ENCODE measurements at places on chromosomes 2 and 18.

- DNase-seq: no peak
These were observed 45.3 kb upstream of the IL1R2 start for GRCh38 chr2:101946372-101947039.

- no peak for DNase-seq
These were observed 136.4 kb upstream of the PIK3C3 start for GRCh38 chr18:41818381-41819355.

DNA sequence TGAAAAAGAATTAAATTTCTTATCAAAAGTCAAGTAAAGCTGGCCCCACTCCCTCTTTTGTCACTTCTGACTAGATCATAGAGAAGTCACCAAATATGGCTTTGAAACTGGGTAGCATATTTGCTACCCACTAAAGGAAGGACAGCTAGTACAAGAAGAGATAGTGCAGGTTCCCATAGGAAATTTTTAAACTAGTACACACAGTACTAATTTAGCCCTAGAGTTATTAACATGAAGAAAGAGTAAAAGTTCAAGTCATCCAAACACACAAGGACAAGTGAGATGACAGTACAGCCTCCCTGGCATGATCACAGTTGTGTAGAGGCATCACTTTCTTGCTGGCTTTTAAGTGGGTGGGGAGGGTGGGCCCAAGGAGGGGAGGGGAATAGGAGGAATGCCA lies 100.9 kb downstream of the IRS1 start:
- no peak for DNase-seq

GRCh38 chr2:5437375-5437774 lies 254.8 kb upstream of the SOX11 start:
- DNase-seq: no peak

GRCh38 chr2:47145466-47145865 lies 9.6 kb downstream of the STPG4 start:
- DNase-seq: no peak

- no peak for DNase-seq
These were observed 8.5 kb downstream of the PRELID3A start for GRCh38 chr18:12416098-12416729.

DNA sequence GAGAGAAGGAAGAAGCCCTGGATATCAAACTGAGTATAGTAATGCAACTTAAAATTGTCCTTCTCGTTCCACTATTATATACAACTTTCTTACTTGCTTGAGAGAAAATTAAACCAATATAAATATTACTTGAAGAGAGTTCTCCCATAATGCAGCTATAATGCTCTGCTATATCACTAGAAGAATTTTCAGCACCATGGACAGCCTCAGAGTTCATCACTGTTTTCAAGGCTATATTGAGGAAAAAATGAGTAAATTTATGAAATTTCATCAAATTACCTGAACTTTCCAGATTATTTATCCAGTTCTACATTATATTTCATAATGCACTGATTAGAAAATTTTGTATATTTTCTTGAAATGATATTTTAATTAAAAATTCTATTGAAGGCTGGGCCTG lies 1053.5 kb upstream of the FAM98A start:
- peak; percentile 6 for DNase-seq

GRCh38 chr2:111030260-111030891 lies 90.3 kb upstream of the BCL2L11 start:
- DNase-seq: no peak

DNA sequence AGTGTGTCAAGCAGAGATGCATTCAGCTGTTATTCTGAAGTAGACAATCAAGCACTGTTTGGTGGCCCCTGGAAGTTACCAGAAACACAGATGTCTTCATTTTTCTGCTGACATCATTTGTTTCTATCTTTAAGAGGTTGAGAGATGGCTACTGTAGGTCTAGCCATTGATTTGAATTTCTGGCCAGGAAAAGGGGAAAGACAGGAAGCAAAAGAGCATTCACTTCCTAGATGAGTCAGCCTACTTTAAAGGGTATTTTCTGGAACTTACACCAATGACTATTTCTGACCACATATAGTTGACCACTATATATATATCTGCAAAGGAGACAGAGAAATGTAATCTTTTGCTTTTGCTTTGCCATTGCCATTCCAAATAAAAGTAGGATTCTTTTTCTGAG lies 900.1 kb upstream of the SOX11 start:
- no peak for DNase-seq

- DNase-seq: no peak
These were observed 110.7 kb downstream of the MDH1 start for GRCh38 chr2:63699549-63699839.

GRCh38 chr2:164764996-164765395 lies 76.6 kb downstream of the COBLL1 start:
- DNase-seq: no peak

GRCh38 chr2:108324531-108325255 lies 36.0 kb downstream of the SULT1C2 start:
- DNase-seq: no peak

DNA sequence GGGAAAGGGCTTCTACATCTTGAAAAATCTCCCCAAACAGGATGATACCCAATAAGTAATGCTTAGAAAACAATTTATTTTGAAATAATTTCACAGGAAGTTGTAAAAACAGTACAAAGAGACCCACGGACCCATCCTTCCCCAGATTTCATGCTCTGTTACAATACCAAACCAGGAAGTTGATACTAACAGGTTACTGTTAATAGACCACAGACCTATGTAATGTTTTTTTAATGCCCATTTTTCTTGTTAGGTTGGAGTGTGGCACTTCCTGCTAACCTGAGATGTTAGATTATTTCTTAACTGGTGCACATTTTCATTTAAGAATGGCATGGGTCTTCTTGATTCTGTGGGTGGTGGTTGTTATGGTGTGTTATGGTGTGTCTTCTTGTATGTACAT lies 21.4 kb upstream of the MGAT5 start:
- DNase-seq: no peak

- DNase-seq: no peak
These were observed 79.6 kb upstream of the NYAP2 start for GRCh38 chr2:225319872-225320271.

DNA sequence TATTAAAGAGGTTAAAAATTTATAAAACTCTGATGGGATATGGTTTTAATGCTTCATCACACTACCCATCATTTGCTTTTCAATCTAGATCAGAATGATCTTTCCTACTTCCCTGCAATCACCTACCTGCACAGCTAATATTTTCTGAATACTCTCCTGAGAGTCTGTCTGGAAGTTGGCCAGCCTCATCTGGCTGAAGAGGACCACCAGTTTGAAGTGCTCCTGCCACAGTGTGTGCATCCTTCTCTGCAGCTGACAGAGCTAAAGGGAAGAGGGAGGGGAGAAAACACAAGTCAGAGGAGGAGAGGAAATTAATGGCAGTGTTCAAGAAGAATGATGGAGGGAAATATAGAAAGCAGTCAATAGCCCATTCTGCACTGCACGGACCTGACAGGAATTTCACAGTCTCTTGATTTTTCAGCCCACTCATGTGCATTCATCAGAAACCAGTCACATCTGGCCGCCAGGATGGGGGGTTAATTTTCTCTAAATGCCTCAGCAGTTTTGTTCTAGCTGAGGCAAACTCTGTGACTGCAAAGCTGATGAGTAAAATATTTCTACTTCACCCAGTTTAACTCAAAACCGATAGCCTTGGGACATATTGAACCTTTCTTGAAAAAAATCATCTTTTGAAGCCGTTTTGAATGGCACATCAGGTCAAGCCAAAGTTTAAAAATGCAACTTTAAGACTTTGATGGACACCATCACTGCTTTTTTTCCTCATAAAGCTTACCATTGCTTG lies 201.8 kb upstream of the KLHL14 start:
- DNase-seq: no peak

GRCh38 chr18:45639408-45639807 lies 24.1 kb downstream of the SLC14A2 start:
- DNase-seq: no peak

GRCh38 chr2:140998577-140998976 lies 1132.2 kb downstream of the LRP1B start:
- no peak for DNase-seq

DNA sequence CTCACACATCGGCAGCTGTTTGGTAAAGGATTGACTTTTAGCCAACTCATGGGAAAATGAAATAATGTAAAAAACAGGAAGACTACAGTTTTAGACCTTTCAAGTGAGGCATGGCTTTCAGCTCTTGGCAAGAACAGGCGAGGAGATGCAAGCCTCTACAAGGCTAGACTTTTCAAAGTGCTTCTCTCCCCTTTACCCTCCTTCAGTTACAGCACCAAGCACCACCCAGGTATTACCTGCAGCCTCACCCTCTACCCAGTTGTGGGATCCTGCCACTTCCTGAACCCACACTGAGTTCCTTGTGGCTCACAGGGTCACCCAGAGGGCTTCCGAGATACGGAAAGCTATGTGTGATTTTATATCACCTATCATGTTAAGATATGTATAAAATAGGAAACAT lies 14.7 kb downstream of the UGT1A10 start:
- no peak for DNase-seq

GRCh38 chr2:3334392-3335345 lies 42.9 kb downstream of the EIPR1 start:
- peak; percentile 88 for DNase-seq

DNA sequence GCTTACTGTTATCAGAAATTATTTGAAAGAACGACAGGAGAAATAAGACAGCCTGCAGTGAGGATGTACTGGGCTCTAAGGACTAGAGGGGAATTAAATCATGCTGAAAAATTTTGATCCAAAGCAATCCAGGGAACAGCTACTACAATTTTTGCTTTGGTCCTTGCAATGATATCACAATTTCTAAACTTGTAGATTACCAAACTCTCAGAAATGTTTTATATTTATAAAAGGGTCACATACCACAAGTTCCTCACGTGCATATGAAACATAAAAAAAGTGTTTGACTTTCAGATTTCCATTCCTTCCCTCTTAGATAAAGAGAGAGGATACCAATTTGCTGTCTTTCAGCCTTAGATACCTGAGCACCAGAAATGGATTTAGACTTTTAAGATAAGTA lies 261.2 kb downstream of the STK39 start:
- no peak for DNase-seq

DNA sequence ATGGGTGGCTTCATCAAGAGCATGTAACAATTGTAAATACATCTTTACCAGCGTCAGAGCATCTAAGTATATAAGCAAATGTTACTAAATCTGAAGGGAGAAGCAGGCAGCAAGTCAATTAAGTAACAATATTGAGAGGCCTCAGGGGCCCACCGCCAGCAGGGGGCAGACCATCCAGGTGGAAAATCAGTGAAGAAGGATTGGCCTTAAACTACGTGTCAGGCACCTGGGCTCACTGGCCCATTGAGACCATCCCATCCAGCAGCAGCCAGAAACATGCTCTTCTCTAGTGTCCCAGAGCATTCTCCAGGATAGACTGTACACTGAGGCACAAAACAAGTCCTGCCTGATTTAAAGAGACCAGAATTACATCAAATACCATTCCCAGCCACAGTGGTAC lies 96.2 kb upstream of the SNTG2 start:
- DNase-seq: no peak

DNA sequence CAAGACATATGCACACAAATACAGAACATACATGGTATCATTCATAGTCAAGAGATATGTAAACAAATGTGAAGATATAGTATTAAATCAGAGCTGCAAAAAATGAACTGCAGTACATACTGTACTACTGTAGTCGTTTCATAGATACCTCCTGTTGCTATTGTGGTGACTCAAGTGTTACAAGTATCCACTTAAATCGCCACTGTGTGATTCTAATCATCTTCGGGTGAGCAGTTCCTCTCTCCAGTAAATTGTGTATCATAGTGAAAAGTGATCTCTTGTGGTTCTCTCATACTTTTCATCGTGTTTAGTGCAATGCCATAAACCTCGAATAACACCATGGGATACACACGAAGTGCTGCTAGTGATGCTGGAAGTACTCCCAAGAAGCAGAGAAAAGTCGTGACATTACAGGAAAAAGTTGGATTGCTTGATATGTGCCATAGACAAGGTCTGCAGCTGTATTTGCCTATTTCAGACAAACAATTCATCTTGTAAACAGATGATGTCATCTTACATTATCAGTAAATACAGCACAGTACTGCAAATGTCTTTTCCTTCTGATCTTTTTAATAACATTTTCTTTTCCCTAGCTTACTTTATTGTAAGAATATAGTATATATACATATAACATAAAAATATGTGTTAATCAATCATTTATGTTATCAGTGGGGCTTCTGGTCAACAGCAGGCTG lies 222.2 kb downstream of the BCL11A start:
- DNase-seq: no peak

- DNase-seq: no peak
These were observed 57.8 kb downstream of the DIPK1C start for GRCh38 chr18:74399091-74399887.

DNA sequence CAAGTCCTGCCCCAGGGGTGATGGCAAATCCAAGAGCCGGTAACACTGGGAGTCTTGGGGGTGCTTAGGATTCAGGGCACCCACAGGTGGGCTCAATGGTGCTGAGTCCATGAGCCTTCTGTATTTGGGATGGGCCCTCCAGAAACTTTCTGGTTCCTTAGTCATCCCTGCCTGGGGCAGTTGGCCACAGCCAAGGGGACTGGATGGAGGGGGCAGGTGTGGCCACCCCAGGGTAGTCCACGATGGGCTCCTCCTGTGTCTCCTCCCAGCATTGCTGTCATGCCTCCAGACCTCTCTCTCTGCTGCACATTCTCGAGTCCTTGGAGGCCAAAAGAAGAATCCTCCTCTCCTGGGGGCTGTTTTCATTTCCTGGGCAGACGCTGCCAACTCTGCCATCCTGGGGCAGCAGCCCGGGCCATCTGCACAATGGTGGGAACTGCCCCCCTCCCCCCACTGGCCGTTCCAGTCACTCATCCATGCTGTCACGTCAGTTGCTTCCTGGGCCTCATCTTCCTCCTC lies 158.0 kb upstream of the TWIST2 start:
- no peak for DNase-seq

DNA sequence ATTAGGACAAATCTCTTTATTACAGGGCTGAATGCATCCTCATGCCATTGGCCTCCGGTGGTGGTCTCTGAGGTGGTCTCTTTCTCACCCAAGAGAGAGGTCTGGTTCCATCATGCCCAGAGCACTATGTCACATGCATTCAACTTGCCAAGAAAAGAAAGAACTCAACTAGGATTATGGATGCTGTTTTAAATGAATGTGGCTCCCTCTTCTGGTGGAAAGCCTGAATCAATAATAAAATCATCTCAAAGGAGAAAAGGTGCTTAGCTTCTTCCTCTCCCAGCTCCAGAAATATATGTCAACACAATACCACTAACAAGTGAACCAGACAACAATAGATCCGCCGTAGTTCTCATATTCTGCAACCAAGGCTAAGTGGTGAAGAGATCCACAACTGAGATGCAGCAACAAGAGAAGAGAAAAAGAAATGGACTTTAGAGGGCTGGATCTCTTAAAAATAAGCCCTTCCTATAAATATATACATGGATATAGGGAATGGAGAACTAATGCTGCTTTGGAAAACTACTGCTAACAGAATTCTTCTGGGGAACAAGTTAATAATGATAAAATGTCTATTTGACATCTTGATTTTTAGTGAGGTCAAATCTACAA lies 396.8 kb downstream of the NCKAP5 start:
- DNase-seq: peak; percentile 72

DNA sequence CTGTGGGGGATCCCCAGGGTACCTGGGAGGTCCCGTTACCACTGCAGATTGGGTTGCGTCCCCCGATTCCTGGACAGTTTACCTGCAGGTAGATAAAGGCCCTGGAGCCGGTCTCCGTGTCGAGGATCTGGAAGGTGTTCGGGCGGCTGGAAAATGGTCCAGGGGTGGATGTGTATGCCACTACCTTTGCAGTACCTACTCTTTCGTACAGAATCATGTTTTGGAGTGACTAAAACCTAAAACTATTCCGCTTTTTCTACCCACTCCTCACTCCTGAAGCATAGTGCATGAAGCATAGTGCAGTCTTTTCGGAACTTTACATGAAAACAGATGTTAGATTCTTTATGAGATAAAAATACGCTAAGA lies 418 bp downstream of the WDR75 start:
- DNase-seq: no peak

GRCh38 chr2:102551329-102552096 lies 67.8 kb upstream of the SLC9A2 start:
- DNase-seq: no peak

Measured in muscle of arm (tissue), 14 donors.